ENCODE measurements at places on chromosomes 1 and 21.

GRCh38 chr1:15734296-15734695 lies 1.8 kb upstream of the SLC25A34 start:
- no peak for DNase-seq

- DNase-seq: no peak
These were observed 10.1 kb downstream of the FAM131C start for GRCh38 chr1:16063226-16063829.

DNA sequence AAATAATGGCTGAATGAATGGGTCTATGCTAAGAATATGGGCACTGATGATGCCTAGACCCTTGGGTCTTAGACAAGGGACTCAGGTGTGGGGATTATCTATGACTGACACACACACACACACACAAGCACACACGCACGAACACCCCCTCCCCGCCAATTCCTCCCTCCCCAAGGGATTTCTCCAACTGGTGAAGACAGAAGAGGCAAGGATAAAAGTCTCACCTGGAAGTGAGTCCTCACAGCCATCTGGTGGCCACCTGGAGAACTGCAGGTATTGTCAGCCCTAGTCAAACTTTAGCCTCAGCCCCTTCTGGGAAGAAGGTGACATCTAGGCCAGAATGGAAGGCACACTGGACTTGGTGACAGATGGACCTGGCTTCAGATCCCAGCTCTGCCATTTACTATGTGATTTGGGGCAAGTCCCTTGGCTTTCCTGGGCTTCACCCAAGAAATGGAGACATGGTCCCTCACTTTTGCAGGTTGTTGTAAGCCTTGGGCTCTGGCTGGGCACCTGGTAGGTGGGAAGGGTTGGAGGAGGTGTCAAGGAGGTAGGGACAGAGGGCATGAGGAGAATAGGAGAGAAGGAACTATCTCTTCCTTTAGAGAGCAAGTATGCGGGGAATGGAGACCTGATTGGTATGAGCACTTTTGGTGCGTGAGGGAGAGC lies 4.0 kb upstream of the GPR3 start:
- DNase-seq: no peak

DNA sequence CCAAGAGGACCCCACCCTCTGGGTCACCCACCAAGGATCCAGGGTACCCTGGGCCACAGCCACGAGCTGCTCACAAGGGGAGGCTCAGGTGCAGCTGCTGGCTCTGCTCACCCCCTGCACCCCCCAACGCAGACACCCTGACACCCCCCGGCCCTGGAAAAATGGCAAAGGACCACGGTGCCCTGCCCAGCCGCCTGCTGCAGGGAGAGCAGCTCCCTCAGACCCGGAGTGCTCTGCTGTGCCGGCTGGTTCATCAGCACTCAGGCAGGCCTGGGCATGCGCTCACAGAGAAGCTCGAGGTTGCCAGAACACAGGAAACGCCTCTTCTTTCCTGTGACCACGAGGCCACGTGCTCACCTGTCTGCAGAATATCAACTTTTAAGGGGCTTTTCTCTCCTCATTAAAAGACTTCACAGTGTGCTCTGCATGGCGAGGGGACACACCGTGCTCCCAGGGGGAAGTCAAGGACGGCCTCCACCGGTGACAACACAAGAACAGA lies 4.3 kb upstream of the C1QTNF12 start:
- DNase-seq: no peak

DNA sequence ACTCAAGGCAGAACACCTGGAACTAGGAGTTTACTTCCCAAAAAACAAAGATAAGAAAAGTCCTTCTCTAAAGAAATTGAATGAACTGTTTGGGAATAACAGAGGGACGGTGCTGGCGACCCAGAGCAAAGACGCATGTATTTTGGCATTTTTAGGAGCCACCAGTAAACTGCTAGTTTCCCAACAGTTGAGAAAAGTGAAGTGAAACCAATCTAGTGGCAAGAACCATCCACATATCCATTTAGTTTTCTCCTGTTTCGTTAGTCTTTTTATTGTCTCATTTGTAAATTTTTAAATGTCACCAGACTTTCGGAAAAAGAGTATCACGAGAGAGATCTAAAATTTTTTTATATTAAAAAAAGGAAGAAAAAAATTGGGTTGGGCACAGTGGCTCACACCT lies 30.2 kb downstream of the ODF2L start:
- no peak for DNase-seq

- DNase-seq: no peak
These were observed 387.4 kb upstream of the PTBP2 start for GRCh38 chr1:96334236-96334557.

DNA sequence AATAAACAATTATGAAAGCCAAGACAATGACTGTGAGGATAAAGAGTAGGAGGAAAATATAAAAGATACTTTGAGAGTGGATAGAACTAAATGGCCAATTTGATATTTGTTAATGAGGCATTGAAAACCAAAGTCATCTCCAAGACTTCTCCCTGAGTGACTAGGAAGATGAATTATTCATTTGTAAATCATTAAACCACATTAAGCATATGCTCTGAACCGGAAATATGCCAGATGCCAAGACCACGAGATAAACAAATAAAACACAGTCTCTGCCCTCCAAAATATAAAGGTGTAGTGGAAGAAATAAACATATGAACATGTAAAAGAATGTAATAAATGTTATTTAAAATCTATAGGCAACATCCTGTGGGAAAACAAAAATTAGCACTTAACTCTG lies 78.8 kb downstream of the MRPL39 start:
- DNase-seq: no peak

DNA sequence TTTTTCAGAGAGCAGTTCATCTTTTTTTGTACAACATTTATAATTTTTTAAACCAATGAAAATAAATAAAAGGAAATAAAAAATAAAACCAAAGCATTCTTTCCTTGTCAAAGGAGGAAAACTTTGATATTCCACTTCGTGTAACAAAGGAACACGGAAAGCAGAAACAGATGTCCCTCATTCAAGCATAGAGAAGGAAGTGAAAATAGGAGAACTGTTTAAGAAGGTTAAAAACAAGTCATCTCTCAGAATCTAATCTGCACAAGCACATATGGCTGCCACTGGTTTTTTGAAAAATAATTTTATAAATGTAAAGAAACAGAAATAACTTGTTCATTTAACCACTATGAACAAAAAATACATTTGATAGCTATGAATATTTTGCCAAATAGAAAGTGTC lies 35.9 kb upstream of the ZNF644 start:
- no peak for DNase-seq

GRCh38 chr1:166479052-166479631 lies 312.3 kb upstream of the FAM78B start:
- DNase-seq: no peak

GRCh38 chr1:156707417-156708217 lies 2.2 kb upstream of the CRABP2 start:
- peak; percentile 42 for DNase-seq

- no peak for DNase-seq
These were observed 10.2 kb downstream of the USP24 start for GRCh38 chr1:55204997-55205396.

All from AG09309 (cell line).